Activated naive CD8-positive, alpha-beta T cell treated with anti-CD3 and anti-CD28 coated beads, Interleukin-2, amount 10 ng/mL, durations not matched to agents 7 days and 5 days (primary cell): ENCODE measurements at places on chromosomes 7 and 10. TPM values are rescaled to one million over a fixed set of nuclear protein-coding genes. Genes with fewer than 3 reads are reported as not detected.

DNA sequence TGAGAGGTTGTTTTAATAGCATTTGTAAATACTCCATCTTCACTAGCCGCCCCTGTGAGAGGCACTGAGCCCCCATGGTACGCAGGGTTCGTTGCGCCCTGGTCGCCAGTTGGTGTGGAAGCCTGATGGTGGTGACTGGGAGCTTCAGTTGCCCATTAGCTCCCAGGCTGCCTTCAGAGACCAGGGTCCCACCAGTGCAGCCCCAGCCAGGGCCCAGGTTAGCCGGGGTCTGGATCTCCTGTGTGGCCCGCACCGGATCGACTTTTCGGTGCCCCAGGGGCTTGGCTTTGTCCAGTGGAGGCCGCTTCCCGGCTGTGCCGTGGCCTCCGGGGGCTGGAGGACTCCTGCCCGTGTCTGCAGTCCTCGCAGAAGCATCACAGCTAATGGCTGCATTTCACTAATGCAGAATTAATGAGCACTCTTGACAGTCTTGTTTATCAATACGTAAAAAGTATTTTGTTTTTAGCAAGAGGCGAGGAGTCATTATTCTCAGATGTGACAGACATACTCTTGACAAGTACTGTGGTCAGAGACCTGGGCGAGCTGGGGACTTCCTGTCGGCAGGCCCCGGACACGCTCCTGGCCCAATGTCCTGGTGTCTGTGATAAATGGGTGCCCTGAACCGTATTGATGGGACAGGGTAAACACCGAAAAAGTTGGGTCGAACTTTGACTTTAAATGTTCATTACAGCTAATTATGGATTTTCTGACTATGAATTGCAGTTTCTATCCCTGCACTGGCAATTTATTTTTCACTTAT lies 99.8 kb downstream of the NKX6-2 start:
- DNase-seq: peak; percentile 10

Gene ZNF316
- 42.6 TPM for total RNA-seq

DNA sequence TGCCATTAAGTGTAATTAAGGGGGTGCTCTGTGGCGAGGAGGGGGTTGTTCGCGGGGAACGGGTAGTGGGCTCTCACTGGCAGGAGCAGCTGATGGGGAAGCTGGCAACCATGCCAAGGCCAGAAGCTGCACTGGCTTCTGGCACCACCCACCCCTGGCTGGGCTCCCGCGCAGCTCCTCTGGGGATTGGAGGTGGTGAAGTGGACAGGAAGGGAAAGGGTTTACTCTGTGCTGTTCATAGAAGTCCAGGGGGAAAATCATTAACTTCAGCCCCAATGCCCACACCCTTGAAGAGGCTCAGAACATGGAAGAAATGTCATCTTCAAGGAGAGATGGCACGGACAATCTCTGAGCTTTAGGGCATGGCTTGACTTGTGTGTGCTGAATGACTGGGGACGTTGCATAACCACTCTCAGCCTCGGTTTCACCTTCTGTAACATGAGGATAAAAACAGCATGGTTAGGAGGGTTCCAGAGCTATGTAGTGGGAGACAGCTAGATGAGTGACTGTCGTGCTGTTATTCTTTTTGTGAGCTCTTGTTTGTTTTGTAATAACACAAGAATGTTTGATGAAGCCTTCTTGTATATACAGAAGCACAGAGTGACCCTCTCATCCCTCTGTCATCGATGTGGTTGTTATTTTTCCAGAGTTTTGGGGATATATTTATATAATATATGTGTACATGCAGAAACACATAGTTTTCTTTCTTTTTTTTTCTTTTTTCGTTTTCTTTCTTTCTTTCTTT lies 29.9 kb downstream of the KAZALD1 start:
- no peak for DNase-seq

Gene TMEM229A
- total RNA-seq: not detected

DNA sequence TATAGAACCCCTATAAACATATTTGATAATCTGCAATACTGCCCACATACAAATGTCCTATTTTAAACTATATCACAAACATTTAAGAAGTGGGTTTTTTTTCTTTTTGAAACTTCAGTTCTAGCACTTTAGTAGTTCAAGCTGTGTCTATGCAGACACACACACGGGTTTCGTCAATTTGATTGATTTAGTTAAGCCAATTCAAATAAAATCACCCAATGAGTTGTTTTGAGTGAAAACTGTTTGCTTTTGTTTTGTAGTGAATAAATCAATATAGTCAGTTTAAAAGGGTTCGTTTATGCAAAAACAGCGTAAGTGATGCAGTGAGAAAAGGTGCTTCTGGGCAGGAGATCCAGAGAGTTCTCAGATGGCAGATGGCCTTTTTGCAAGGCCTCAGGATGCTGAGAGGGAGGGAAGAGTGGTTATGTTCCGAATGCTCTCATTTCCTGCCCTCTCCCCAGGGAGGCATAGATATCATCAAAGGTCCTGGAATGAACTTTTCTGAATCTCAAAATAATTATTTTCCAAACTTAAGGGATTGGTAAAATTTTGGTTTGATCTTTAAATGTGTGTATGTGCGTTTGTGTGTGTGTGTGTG lies 102.7 kb downstream of the AGMO start:
- DNase-seq: no peak

GRCh38 chr10:7811000-7811399 lies 7.3 kb upstream of the TAF3 start:
- no peak for DNase-seq

GRCh38 chr10:34814913-34815184 lies 247 bp downstream of the PARD3 start:
- no peak for DNase-seq

Gene LIPF
- not detected for total RNA-seq

Gene TFEC
- total RNA-seq: 1.3 TPM

Gene CRHR2
- not detected for total RNA-seq

GRCh38 chr7:45188736-45189135 lies 31.1 kb downstream of the RAMP3 start:
- DNase-seq: no peak

GRCh38 chr10:62384447-62385081 lies 10.4 kb downstream of the ZNF365 start:
- DNase-seq: no peak

Gene CCDC71L
- total RNA-seq: 22.3 TPM

DNA sequence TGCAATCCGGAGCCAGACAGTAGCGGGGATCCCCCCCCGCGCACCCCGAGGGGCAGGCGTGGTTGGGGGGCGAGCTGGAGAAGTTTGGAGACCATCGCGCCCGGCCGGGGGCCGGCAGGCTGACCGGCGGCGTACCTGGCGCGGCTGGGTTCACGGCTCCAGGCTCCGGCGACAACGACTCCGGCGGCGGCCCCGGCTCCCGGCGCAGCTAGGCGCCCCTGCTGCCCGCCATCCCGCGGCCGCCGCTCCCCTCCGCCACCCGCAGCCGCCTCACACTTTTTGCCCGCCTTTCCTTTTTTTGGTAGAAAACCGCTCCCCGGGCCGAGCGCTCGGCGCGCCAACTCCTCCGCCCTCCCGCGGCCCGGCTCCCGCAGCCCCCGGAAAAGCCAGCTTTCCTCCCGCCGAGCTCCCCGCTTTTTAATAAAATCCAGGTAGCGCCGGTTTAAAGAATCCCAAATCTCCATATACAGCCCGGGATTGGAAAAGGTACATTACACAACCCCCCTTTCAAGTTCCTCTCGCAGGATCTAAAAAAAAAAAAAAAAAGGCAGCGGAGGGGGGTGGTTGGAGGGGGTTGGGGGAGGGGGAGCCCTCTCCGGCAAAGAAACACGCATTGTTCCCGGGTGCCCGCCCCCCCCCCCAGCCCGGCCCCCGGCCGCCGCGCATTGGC lies at the start of gene TNRC18:
TNRC18 (minus strand) TSS at position 529 of the 670 bp plus-strand sequence. CDS start 2,588 bp downstream, outside the sequence.
- DNase-seq: peak; percentile 56

GRCh38 chr7:151146761-151147160 lies 20.7 kb downstream of the GBX1 start:
- DNase-seq: no peak

DNA sequence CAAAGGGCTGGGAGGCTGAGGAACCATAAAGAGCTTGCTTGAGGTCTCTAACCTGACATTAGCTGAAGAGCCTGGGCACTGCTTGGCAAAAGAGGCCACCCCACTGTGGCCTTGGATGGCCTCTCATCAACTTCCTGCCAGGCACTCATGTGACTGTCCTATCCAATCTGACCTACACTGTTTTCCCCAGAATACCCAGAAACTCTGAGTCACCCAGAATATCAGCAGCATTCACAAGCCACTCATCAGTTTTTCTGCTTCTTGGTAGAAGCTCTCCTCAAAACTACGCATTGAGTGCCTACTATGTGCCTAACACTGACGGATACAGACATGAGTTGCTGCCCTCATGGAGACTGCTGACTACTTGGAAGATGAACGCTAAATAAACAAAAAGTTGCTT lies 4.1 kb upstream of the NT5C2 start:
- no peak for DNase-seq

DNA sequence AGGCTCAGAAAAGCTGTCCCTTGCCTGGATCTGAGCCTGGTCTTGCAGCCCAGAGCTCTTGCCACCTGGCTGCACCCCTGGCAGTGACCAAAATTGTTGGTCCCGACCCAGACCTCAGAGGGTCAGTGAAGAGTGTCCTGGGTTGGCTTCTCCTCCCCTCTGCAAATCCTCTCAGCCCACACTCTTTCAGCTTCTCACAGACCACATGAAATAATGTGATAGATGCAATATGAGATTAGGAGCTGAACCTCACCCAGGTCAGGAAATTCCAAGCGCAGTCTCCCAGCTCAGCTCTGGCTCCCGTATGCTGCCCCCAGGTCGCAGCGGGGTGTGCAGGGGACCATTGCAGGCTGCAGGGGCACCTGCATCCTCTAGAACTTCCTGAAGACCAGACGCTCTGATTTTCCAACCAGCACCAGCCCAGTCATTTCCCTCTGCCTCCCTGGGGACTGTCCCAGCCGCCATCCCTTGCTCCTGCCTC lies 19.6 kb upstream of the RET start:
- peak; percentile 15 for DNase-seq

Gene PYROXD2
- 14.0 TPM for total RNA-seq

DNA sequence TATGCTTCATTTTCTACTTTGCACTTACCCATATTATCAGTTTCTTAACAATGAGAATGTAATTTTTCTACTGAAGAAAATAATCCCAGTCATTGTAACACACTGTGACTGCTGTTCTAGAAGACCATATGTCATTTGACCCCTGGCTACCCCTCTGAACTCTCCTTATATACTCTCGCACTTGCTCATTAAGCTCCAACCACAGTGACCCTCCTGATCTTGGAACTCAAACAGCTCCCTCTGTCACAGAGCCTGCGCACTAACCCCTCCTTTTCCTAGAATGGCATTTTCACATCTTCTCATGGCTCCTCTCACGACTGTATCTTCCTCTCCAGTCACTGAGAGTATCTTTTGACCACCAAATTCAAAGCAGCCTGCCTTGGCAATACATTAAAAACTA lies 169.7 kb downstream of the CACNA2D1 start:
- DNase-seq: no peak

- DNase-seq: no peak
Measured at GRCh38 chr7:2435146-2435545, 31.7 kb downstream of the CHST12 start.

- no peak for DNase-seq
Measured at GRCh38 chr7:40541336-40541735, 406.5 kb downstream of the SUGCT start.

DNA sequence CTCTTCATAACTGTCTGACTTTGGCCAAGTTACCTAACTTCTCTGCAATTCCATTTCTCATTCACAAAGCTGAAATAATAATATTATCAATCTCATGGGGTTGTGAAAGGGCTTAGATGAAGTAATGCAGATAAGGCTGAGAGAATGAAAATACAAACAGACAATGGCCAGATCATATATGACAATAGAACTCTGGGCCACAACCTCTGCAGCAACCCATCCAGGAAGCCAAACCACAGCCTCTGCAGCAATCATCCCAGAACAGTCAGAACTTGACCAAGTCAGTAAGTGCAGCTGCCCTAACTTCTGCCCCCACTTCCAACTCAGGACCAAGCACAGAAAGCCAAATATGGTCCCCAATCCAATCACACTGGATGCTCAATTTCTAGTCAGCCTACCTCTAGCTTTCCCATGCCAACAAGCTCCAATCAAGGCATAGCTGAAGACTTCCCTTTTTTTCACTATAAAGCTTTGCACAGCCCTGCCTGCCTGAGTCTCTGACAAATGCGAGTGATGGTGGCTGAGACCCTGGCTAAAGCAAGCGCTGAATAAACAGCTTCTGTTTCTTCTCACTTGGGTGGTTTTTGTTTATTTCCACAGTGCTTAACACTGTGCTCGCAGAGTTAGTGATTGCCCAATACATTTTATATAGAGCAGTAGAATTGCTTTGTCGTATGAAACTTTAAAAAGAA lies 34.8 kb upstream of the TNPO3 start:
- DNase-seq: no peak

Gene PAX4
- not detected for total RNA-seq

DNA sequence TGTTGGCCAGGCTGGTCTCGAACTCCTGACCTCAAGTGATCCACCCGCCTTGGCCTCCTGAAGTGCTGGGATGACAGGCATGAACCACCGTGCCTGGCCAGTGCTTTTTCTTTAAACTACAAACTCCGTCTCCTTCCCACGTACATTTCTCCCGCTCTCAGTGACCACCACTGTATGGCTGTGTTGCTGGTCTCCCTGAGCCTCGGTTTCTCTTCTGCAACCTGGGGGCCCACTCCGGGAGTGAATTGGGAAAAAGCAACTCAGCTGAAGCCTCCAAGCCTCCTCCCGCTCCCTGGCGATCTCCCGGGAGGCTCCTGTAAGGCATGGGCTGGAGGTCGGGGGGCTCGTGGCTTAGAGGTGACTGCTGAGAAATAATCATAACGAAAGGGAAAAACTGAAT lies 136.3 kb downstream of the ELFN1 start:
- no peak for DNase-seq

GRCh38 chr7:35593899-35594298 lies 101.0 kb downstream of the HERPUD2 start:
- DNase-seq: no peak

DNA sequence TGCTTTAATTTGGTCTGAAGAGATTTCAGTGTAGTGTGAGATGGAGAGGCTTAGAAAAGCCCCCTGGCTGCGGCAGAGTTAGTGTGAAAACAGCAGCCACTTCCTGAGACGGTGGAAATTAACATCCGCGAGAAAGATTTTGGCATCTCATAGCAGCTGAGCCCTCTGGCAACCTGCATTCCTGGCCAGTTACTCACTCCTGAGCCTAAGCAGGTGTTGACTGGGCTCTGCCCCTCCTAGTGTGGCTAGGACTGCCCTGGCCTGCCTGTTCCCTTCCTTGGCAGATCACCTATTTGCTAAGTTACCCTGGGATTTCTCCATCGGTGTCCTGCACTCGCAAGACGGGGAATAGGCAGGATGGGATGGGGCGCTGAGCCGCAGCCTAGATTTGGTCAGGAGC lies 57.6 kb upstream of the LMTK2 start:
- DNase-seq: no peak

Gene PRSS2
- total RNA-seq: not detected

Gene COL13A1
- not detected for total RNA-seq

Gene OR2A12
- total RNA-seq: not detected

- DNase-seq: no peak
Measured at GRCh38 chr10:33521062-33521461, 186.6 kb upstream of the NRP1 start.

DNA sequence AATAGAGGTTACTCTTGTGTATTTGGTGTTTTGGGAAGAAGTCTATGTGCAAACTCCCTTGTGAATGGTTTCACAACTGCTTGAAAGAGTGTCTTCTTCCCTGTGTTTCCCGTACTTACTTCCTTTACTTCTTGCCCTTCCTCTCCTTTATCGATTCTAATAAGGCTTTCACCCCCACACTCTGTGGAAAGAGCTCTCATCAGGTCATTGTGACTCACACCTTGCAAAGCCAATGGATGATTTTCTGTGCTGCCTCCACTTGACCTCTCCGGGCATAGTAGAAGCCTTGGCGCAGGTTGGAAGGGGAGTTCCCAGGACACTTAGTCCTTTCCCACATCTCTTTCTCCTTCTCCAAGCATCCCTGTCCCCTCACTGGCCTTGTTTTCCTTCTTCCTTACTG lies 6.2 kb upstream of the TSPAN15 start:
- no peak for DNase-seq
